ENCODE measurements at places on chromosomes 7 and 10.

- no peak for DNase-seq
Observed at GRCh38 chr7:1181640-1182039, 21.6 kb upstream of the ZFAND2A start.

GRCh38 chr7:155795951-155796350 is 16.3 kb downstream of the SHH start:
- DNase-seq: no peak

- DNase-seq: no peak
Observed at GRCh38 chr7:47404010-47404409, 177.9 kb downstream of the TNS3 start.

GRCh38 chr10:131214521-131215244 is 96.8 kb downstream of the TCERG1L start:
- DNase-seq: no peak

GRCh38 chr7:29377718-29378117 is 183.1 kb downstream of the CHN2 start:
- no peak for DNase-seq

- DNase-seq: no peak
Observed at GRCh38 chr7:3009086-3009485, 34.6 kb downstream of the CARD11 start.

DNA sequence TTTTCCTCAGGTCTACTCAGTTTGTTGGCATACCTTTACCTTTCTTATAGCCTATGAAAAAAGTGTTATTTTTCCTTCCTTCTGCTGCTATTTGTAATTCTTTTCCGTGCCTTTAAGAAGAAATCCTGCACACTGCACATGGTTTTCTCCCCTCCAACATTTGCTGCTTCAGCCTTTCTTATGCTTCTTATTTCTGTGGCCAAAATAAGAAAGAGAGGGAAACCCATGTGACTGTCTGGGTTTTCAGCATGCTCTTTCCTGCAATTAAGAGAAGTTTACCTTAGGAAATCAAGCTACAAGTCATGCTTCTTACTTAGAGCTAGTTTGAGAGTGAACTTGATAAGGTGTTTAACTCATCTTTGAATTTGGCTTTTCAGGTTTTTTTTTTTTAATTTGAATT is 11.0 kb downstream of the TBC1D12 start:
- no peak for DNase-seq

- DNase-seq: no peak
Observed at GRCh38 chr10:50653142-50653541, 29.4 kb upstream of the SGMS1 start.

GRCh38 chr7:148503900-148504487 is 86.6 kb upstream of the C7orf33 start:
- DNase-seq: no peak

GRCh38 chr10:9786101-9786500 is 1231.6 kb upstream of the CELF2 start:
- no peak for DNase-seq

GRCh38 chr7:137953043-137953664 is 48.7 kb downstream of the CREB3L2 start:
- DNase-seq: no peak

- DNase-seq: peak; percentile 19
Observed at GRCh38 chr7:24572393-24572996, 757 bp upstream of the PALS2 start.

DNA sequence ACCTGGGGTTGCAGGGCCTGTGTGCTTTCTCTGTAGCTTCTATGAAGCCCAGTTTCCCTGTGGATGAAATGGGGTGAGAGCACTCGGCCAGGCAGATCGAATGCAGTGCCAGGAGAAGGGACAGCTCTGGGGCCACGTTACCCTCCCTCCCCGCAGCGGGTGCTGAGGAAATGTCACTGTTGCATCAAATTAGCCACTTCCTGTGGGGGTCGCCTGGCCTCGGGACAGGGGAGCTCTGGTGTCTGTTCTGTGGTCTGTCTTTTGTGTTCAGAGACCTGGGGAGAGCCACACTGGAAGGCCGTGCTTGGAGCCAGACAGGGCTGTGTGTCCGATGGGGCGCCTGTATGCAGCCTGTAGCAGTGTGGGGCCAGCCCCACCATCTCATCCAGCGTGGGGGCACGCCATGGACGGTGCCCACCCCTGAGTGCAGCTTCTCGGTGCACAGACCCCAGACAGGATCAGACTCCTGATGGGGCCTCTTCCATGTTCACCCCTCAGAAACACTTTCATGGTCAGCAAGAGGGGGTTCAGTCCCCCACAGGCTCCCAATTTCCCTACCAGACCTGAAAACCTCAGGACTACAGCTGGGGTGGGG is 13.6 kb downstream of the TTYH3 start:
- no peak for DNase-seq

DNA sequence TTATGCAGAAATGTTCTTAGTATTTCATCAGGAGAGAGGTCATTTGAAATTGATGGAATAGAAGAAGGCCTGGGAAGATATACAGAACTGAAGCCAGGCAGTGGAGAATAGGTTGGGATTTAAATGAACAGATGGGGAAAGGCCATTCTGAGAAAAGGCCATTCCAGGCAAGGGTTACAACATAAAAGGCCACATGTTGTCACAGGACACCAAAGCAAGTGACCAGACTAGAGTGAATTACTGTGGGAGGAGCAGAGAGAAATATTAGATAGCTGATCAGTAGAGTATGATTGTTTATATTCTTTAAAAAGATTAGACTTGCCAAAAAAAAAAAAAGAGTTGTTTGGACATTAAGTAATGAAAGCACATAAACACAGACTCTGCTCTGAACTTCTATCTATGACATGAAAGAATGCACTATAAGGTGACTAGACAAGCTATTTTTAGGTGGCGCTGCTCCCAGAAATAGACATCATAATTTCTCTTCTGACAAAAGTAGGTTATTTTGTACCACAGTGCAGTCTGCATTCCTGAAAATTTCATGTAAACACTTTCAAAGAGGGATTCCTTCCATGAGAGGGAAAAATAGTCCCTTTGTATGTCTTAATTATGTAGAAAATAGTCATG is 55.2 kb upstream of the DKK1 start:
- DNase-seq: no peak

GRCh38 chr7:36096460-36097095 is 56.5 kb upstream of the EEPD1 start:
- no peak for DNase-seq

DNA sequence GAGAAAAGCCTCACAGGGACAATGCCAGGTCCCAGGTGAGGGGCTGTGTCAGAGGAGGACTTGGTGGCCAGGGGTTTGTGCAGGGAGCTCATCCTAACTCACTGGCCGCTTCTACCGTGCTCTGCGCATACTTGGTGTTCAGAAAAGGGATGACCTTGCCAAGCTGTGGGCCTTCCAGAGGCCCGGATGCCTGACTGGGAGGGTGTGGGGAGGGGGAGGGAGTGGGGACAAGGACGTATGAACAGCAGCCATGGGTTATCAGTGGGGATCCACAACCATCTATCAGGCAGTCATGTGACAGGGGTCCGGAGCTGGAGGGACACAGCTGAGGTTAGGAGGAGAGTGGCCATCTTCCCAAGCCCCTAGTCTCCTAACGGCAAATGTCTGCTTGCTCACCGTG is 6.2 kb downstream of the SFXN4 start:
- DNase-seq: no peak

GRCh38 chr10:125407000-125407502 is 246.7 kb upstream of the CTBP2 start:
- no peak for DNase-seq

DNA sequence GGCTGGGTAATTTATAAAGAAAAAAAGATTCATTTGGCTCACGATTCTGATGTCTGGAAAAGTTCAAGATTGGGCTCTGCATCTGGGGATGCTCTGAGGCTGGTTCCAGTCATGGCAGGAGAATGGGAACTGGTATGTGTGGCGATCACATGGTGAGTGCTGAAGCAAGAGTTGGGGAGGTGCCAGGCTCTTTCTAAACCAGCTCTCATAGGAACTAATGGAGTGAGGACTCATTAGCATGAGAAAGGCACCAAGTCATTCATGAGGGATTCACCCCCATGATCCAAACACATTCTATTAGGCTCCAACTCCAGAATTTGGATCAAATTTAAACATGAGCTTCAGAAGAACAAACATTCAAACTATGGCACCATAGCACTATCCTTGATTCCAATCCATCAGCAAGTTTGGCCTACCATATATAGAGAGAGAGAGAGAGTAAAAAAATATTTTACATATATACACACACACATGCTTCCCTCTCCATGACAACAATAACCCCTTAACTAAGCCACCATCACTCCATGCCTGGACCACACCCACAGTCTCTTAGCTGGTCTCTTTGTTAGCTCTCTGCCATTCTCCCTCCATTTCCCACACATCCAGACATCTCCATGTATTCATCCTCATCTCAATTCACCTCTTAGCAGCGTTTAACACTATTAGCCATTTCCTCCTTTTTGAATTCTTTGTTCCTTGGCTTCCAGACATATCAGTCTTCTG is 57.9 kb downstream of the NPY start:
- no peak for DNase-seq
